ENCODE measurements at places on chromosomes 11 and 22.

DNA sequence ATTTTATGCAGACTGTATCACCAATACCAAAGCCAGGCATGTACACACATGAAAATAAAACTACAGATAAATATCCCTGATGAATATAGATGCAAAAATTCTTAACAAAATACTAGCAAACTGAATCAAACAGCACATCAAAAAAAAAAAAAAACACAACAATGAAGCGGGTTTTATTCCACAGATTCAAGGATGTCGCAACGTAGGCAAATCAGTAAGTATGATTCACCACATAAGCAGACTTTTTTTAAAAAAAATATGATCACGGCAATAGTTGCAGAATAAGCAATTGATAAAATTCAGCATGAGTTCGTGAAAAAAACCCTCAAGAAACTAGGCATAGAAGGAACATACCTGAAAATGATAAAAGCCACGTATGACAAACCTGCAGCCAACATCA, 21.3 kb downstream of the OR51F1 start:
- no peak for DNase-seq

GRCh38 chr11:3802011-3802790, 4.8 kb upstream of the NUP98 start:
- DNase-seq = no peak

GRCh38 chr11:129319201-129319600, 56.4 kb upstream of the BARX2 start:
- DNase-seq = no peak

DNA sequence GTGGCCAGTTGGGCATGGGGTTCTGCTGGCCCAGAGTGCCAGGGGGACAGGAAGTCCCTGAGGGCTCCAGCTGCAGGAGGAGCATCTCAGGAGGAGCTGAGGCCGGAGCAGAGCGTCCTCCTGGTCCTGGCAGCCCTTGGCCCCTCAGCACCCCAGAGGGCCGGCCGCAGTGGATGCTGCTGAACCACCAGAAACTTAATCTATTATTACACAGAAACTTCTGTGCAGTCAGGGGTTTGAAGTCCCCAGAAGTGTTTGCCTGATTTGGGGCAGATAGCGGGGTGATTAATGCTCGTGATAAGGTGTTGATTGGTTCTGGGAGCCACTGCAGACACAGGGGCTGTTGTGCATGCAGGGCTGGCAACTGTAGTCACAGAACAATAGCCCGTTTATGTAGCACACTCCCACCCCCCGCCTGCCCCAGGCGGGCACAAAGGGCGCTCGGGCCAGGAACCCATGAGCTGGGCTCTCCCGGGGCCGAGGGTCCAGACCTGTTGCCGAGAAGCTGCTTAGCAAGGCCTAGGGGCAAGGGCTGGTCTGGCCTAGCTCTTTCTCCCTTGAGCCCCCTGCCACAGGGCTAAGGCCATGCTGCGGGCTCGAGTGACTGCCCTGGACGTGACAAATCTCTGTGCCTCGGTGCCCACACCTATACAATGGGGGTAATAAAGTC, 29.0 kb upstream of the KCNQ1OT1 start:
- no peak for DNase-seq

GRCh38 chr22:28132466-28132865, 213.4 kb upstream of the PITPNB start:
- DNase-seq = no peak

- no peak for DNase-seq
These were observed 18.8 kb upstream of the PICK1 start for GRCh38 chr22:38038426-38038825.

GRCh38 chr11:36427876-36428275, 82.2 kb downstream of the TRAF6 start:
- DNase-seq = no peak

All from bone marrow (tissue), 2 donors.